Kidney capillary endothelial cell (primary cell): ENCODE measurements at places on chromosomes 7 and 10.

DNA sequence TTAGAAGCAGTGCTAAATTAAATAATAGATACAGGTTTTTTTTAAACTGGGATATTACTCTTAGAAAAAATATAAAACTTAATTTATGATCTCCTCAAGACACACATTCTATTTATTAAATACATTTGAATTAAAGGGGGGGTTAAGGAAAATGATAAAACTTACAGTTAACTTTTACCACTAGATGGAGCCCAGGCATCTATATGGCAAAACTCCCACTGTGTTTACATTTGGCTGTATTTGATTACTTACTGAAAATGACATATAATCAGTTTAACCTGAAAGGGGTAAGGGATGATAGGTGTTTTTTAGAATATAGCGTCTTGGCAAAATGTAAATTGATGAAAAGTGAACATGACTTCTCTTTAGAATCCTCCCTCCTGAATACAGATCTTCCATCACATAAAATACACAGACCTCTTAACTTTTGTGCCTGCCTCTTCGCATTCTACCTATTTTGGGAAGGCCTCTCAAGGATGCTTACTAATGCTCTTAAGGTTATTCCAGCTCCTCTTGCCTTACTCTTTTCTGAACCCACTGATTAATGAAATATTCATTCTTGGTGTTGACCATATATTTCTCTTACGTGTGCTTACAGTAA is 235.7 kb downstream of the AGMO start:
- peak; percentile 48 for DNase-seq

- DNase-seq: no peak
These were observed 47.8 kb upstream of the PARD3 start for GRCh38 chr10:34862892-34863291.

DNA sequence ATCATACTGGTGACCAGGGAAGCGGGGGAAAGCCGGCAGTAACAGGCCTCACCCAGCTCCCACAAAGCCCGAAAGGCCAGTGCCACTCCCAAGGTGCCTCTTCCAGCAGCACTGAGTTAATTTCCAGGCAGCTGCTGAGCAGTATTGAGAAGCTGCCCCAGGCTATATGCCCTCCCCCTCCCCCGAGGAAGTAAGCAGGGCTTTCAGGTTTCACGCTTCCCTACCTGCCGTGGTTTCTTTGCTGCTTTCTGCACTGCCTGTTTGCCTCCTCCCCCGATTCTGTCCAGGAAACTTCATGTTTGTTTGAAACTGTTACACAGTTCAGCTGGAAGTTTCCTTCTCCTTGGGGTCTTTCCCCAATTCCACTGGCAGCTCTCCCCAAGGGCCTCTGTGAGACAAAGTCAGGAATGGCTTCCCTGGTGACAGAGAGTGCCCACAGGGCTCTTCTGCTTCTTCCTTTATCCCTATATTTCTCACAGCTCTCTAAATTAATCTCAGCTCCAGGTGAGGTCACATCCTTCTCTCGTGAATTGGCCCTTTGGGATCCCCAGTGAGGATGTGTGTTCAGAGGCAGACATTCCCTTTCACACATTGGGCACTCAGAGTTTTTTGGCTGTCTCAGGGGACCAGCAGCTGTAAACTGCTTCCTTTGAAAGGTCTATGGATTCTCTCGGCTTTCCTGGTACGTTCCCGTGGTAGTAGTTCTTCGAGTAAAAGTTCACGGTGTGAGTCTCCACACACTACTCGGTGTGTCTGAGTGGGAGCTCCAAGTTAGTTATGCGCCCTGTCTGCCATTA is 19.4 kb downstream of the C1GALT1 start:
- no peak for DNase-seq

GRCh38 chr7:112012242-112012641 is 194.0 kb downstream of the DOCK4 start:
- no peak for DNase-seq

- no peak for DNase-seq
These were observed 482.2 kb downstream of the PLXDC2 start for GRCh38 chr10:20298417-20298816.
